Fibroblast of upper back skin (primary cell): ENCODE measurements at places on chromosomes 11 and 22.

- DNase-seq, result peak; percentile 82
Observed at GRCh38 chr22:40588726-40589125, 47.8 kb downstream of the MRTFA start.

DNA sequence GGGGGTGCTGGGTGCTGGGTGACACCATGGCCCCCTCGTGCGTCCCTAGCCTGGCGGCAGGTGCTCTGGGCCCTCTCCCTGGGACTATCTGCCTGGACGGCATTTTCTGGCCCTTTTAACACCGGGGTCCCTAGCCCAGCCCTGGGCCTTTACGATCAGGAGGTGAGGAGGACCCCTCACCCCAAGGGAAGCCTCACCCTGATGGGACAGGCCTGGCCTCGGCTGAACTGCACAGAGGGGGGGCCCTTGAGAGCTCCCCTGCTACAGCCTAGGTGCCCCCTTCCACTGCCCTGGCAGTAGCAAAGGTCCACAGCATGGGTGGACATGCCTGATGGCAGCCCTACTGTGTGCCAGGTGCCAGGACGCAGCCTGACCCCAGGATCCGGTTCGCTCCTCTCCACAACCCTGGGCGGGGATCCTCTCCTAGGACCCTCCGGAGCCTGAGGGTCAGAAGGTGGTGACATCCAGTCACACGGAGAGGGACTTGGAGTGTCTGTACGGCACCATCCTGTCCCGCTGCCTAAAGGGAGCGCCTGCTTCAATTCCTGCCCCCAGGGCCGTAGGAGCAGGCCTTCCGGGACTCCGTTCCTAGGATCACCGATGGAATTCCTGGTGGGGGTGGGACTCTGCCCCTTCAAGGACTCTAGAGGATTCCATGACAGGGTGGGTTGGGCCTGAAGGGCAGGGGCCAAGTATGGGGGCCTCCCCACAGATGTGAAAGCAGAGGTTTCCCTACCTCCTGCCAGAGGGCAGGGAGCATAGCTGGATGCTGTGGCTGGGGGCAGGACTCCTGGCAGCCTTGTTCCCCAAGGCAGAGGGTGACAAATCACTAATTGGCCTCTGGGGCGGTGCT lies 33.0 kb upstream of the TH start:
- no peak for DNase-seq

GRCh38 chr11:70423523-70424505 lies 25.5 kb downstream of the CTTN start:
- peak; percentile 52 for DNase-seq

- DNase-seq, result peak; percentile 18
Observed at GRCh38 chr11:67120881-67121710, 2.0 kb downstream of the KDM2A start.

DNA sequence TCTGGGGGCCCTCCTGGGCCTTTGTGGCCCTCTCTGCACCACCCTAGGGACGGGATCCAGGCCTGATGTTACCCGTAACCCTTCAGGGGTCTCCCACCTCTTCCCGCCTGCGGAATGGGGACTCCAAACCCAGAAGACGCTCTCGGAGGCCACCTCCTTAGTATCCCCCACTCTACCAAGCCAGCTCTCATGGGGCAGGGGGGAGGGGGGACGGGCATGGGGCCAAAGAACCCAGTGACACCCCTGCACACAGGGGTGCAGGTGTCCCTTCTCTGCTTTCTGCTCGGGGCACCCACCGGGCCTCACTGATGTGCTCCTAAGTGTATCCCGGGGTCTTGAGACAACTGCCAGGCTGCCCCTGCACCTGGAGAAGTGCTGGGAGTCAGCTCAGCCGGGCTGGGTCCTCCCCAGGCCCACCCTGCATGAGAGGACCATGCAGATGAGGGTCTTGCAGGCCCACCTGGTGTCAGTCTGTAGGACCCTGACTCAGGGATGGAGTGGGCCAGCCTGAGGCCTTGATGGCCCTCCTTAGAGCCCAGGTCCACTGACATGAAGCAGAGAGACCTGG lies 176.9 kb downstream of the IGLL1 start:
- no peak for DNase-seq

DNA sequence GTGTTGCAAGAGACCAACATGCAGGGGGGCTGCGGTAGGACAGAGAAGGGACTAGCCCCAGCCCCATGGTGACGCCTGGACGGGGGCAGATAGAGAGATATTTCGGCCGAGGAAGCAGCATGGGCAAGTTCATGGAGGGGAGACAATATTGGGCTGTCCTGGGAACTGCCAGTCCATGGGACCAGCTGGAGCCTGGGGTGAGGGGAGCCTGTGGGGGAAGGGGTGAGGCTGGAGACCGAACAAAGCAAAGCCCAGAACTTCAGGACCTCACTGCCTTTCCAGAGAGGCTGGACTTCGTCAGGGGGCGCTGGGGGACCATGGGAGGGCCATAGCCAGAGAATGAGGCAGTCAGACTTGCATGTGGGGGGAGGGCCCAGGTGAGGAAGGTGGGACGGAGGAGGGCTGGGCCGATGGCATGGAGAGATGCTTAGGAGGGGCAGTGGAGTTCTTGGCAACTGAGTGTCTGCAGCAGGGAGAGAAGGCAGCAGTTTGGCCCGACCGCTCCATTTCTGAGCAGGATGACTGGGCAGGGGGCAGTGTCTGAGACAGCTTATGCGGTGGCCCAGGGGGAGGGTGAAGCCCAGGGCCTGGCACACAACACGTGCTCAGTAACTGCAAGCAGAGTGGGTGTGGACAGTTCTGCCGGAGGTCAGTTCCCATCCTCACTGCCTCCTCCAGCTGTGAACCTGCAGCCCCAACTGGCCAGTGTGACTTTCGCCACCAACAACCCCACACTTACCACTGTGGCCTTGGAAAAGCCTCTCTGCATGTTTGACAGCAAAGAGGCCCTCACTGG lies 712 bp downstream of the UPK3A start:
- no peak for DNase-seq

DNA sequence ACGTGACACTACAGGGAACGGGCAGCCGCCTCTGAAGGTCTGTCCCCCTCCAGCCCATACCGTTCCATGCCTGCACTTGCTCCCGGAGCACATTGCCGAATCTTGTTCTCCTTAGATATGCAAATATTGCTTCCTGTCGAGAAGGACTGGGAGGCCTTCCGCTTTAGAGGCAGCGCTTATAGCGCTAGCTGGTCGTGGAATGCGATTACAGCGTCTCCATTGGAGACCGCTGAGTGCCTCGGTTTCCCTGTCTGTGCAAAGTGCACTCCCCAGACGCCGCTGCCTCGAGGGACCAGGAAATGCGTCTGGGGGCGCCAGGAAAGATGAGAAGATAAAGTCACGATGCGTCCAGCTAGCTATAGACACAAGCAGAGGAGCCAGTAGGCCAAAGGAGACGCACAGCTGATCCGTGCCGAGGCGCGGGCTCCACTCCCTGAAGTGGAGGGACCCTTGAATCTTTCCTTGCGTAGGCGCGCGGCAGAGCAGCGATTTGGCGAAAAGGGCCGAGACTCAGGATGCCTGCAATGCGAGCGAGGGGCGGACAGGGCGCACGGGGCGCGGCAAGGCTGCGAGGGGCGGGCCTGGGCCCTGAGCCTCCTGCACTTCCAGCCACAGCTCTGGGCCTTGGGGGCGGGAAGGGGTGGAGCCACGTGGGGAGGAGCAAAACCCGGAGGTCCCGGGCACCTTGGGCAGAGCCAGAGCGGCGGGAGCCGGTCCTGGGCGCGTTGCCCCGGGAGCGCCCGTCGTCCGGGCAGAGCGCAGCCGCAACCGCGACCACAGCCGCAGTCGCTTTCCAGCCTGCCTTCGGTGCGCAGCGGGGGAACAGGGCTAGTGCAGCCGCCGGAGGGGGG lies at the start of gene RASSF10:
TSS of gene RASSF10 (plus strand) at position 692 of the 851 bp plus-strand sequence. CDS start 261 bp downstream, outside the sequence.
- peak; percentile 15 for DNase-seq

GRCh38 chr22:18965526-18966421 lies 29.7 kb upstream of the PRODH start:
- DNase-seq, result no peak

DNA sequence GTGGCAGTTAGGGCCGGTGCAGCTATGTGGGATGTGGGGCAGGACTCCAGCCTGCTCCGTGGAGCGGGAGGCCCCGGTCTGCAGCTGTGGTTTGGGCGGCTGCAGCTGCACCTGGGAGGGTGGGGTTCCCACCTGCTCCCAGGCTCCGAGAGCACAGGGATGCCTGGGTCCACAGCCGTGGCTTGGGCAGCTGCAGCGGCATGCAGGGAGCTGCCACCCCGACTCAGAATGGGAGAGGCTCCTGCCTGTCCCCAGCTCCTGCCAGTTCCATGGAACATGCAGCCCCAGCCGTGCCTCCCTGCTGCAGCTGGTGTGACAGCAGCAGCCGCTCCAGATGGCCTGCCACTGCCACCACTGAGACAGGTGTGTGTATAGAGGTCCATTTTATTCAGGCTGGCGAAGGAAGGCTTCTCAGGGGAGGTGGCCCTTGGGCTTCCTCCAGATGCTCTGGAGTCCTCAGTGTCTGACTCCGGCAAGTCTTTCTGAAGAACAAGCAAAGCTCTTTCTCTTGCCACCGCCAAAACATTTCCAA lies 21.8 kb upstream of the UPK3A start:
- DNase-seq, result no peak

DNA sequence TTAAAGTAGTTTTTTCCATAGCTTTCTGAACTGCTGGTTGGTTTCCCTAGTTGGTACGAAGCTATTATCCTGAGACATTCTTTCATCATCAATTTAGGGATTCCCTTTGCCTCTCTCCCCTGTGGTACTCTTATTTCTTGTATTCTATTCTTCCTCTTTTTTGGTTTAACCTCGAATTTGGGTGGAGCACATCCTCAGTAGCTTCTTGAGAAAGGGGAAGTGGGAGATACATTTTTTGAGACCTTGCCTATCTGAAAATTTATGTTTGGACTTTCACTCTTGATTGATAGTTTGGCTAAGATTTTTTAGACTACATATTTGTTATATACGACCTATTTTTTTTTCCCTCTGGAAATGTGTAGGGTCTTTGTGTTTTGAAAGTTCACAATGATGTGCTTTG lies 121.7 kb upstream of the ZBED5 start:
- no peak for DNase-seq

DNA sequence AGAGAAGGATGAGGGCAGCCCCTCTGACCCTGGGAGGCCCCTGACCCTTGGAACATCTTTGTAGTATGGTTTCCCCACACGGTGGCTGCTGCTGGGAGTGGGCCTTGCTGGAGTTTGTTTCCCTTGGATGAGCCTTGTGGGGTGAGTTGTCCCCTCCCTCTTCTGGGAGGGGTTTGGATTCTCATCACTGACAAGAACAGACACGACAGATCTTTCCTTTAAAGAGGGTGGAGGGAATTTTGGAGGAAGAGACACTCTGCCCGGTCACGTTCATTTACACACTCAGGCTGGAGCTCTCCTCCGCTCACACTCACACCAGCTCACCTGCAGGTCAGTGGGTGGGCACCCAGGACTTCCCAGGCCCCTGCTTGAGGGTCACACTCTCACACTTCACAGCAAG lies 31.7 kb downstream of the POU2F3 start:
- DNase-seq, result no peak

GRCh38 chr11:120196826-120197225 lies 14.0 kb upstream of the OAF start:
- DNase-seq, result no peak

DNA sequence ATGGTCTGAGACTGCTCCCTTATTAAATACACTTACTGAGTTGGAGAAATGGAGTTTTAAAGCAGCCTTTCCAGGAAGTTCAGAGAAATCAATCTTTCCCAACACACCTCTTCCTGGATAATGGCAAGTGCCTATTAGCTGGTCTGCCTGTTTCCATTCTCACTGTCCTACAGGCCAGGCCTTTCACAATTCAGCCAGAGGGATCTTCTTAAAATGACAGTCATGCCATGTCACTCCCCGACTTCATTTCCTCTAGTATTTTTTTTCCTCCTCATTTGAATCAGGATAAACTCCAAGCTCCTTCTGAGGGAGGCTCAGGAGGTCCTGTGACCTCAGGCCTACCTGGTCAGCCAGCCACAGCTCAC lies 62.6 kb downstream of the FDX1 start:
- no peak for DNase-seq

DNA sequence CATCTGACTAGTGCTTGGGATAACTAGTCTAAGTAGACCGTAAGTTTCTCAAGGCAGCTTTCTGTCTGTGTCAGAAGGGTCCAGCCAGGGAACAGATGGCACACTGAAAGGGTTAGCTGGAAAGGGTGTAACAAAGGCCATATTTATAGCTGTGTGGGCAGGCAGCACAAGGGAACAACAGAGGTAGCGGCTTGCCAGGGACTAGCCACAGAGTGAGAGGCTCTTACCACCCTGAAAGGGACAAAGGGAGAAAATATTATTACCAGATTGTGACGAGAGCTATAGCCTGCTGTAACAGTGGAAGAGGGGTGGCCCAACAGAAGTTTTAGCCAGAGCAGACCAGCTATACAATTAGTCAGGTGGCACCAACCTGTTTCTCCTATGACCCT lies 129.4 kb downstream of the CCDC34 start:
- no peak for DNase-seq

DNA sequence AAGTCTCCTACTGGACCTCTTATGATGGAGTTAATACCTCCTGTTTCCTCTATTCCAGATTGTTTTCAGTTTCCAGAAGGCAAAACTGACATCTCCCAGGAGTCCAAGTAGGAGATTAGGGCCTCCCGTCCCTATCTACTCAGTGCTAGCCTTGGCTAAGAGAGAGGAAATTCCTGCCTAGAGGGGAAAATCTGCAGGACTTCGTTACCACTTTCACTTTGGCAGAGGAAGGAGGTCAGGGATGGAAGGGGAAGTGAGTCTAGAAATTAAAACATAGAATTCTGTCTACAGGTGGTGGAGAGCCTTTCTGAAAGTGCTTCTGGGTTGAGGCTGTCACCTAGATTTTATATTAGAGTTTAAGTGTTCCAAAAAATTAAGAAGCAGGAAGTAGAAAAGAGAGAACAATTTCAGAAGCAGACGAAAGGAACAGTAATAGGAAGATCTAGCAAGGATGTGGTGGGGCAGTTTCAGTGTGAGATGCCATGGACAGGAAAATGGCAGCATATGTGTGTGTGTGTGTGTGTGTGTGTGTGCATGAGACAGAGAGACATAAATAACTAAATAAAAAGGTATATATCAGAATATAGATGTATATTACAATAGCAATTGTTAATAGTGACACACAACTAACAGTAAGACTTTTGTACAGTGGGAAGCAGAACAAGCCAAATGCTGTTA lies 2.4 kb upstream of the TRIM68 start:
- no peak for DNase-seq

- DNase-seq, result peak; percentile 85
Observed at GRCh38 chr11:15123849-15124248, 9.1 kb downstream of the INSC start.
